Right ventricle myocardium inferior (tissue), 1 donor: ENCODE measurements at places on chromosomes 13 and 19.
A peak's percentile ranks its signal among the peaks of the same experiment; 100 is the strongest.

DNA sequence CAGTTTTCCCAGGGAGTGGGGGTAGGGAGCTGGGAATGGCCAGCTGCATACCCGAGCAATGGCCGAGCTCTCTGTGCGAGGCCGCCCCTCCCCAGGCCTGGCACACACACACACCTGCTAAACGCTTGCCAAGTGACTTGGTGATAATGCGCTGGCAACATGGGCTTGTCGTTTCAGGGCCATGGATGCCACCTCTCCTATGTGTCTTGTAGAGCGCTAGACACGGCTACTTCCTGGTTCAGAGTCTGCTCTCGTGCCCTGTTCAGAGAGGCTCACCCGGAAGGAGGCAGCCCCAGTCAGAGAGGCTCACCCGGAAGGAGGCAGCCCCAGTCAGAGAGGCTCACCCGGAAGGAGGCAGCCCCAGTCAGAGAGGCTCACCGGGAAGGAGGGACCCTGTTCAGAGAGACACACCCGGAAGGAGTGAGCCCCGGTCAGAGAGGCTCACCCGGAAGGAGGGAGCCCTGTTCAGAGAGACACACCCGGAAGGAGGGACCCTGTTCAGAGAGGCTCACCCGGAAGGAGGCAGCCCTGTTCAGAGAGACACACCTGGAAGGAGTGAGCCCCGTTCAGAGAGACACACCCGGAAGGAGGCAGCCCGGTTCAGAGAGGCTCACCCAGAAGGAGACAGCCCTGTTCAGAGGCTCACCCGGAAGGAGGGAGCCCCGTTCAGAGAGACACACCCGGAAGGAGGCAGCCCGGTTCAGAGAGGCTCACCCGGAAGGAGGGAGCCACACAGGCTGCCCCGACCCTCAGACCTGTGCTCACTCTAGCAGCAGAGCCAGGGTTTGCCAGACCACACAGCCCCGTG, 4.2 kb downstream of the ADPRHL1 start:
- peak; percentile 41 for DNase-seq

DNA sequence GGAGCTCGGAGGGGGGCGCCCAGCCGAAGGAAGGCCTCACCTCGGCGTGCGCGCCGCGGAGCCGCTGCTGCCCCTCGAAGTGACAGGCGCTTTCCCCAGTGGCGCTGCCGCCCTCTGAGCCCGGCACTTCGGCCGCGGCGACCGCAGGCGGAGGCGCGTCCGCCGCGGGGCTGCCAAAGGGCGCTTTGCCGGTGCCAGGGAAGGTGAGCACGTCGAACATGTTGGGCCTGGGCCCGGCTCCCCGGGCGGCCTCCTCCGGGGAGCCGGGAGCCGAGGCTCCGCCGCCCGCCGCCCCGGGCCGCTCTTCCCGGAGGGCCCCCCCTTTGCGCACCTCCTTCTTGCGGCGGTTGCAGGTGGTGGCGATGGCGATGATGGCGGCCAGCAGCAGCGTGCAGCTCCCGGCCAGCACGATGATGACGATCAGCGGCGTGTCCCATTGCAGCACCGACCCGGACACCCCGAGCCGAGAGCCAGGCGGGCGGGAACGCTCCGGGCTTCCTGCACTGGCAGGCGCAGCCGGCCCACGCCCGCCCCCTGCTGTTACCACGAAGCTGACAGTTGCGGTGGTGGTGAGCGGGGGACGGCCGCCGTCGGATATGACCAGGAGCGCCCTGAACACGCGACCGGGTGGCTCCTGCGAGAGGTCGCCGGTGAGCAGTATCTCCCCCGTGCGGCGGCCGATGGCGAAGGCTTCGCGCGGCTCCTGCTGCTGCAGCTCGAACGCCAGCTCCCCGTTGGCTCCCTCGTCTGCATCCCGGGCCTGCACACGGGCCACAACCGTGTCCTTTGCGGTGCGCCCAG, 2.5 kb downstream of the PCDH8 start:
- peak; percentile 76 for DNase-seq

DNA sequence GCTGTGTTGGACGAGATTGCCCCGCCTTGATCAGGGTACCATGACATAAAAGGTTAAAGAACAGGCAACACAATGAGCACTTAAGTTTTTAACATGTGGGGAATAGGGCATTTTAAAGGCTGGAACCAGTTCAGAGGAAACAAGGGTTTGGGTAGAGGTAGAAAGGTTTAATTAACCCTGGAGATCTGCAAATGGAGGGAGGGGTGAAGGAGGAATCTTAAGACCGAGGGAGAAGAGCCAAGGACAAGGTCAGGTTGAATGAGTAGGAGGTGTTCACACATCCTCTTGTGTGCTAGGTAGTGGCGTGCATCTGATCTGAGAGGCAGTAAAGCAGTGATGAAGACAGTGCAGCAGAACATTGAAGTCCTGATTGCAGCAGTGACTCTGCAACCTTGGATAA, 28.5 kb downstream of the SKA3 start:
- no peak for DNase-seq

DNA sequence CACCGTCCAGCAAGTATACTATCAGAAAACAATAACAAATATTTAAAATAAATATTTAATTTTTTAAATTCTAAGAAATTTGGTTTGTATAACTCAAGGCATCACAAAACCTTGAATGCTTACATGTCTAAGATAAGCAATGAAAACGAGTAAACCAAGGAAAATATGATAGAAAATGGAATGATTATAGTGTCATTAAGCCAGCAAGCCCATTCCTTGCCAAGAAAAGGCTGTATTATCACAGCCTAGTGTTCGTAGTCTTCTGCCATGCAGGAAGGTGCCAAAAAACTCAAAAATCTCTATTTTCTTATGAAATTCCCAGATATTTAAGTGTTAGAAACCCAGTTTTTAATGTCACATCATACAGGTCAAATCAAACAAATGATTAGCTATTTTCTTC, 136.4 kb downstream of the STOML3 start:
- no peak for DNase-seq

DNA sequence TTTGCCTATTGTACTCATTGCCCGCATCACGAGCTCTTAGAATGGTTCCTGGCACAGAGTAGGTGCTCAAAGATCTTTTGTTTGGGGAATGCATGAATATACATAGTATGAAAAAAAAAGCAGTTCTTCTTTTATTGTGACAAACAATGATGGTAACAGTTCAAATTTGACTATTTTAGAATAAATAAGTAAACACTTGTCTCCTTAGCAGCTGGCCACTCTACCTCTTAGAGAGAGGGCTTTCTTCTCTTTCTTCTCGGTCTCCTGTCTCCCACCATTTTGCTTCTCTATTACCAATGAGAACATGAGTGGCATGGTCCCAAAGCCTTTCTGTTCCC, 639 bp upstream of the SLAIN1 start:
- DNase-seq, result no peak

DNA sequence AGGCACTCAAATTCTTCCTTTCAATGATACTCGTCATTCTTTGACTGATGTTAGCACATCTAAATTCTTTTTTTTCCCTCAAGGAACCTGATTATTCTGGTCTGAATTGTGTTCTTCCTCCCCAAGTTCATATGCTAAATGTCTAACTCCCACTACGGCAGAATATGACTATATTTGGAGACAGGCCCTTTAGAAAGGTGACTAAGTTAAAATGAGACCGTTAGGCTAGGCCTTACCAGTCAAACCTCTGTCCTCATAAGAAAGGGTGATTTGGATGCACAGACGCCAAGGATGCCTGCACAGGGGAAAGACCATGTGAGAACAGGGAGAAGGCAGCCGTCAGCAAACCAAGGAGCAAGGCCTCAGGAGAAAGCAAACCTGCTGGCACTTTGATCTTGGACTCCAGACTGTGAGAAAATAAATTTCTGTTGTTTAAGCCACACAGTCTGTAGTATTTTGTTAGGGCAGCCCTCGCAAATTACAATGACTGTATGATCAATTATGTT, 13.1 kb upstream of the FOXO1 start:
- DNase-seq, result no peak

- no peak for DNase-seq
Observed at GRCh38 chr19:1265615-1266128, 3.5 kb upstream of the CIRBP start.

DNA sequence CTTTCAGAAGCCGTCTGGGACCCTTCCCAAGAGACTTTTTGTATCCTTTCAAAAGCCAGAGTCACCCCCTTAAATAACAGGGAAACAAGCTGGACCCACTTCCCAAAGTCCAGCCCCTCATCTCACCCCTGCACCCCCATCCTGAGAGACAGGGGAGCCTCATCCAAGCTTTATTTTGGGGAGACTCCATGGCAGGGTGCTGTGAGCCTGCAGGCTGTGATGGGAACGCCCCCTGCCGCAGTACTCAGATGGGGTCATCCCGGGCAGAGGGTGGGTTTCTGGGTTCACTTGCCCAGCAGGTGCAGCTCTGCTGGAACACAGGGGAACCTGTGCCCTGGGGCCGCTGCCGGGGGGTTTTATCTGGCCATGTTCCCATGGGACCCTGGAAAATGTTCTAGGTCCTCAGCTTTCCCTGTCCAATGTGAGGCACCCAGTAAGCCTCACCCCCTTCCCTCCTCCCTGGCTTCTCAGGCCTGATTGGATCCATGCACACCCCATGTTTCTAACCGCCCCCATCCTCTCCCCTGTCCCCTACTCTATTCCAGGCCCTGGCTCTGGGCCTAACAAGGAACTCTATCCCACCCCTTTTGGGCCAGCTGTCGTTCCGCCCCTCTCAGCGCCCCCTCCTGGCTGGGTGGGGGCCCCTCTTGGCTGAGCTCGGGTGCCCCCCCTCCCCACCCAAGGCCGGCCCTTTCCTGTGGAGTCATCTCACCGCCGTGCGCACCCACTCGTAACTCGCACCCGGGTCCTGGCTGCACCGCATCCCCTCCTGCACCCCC, 1.0 kb downstream of the HIF3A start:
- peak; percentile 90 for DNase-seq

DNA sequence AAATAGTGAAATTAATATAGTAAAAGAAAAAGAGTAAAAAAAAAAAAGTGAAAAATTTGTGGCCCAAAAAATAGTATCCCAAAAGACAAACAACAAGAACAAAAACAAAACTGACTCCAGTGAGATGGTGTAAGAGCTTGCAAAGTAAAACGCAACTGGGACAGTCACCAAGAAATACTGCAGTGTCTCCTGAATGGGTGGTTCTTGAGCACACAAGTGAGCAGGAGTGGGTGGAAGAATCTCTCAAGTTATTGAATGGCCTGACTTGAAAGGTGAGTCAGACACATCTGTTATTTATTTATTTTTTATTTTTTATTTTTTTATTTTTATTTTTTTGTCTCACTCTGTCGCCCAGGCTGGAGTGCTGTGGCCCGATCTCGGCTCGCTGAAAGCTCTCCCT, 1.9 kb downstream of the ZNF493 start:
- DNase-seq, result no peak

DNA sequence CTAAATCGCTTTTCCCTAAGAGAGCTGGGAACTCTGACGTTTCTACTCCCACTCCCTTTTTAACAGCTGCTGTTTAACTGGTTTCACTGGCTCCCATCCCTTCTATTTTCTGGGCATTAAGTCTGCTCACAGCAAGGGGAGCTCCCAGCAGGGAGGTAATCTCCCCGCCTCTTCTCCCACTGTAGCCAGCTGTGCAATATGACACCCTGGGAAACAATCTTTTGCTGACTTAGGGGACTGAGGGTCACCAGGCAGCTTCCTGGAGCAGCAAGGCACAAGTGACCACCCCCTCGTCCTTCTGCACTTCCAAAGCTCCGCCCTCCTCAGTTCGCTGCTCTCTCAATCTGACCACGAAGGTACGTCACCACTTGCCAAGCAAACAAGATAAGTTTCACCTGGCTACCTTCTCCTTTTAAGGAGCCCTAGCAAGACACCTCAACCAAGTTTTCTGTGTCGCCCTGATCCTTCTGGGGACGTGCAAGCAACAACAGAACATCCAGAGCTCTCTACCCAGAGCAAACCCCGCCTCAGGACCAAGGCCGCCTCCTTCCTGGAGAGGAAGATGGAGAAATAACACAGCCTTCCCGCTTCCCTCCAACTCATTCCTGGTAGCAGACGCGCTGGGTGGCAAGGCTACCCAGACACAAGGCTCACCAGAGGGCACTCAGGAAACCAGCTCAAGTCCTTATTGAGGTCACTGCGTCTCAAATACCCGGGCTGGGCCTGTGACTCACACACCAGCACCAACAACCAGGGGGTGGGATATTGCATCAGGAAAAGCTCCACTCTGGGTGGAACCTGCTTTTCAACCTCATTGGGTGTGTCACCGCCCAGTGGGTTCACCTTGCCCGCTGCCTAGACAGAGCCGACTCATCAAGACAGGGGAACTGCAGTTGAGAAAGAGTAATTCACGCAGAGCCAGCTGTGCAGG, 92.4 kb downstream of the STK24 start:
- peak; percentile 82 for DNase-seq

- DNase-seq, result no peak
Observed at GRCh38 chr19:32176591-32176990, 168.8 kb upstream of the ZNF507 start.
